ENCODE measurements at places on chromosomes 1 and 21. TPM values are rescaled to one million over a fixed set of nuclear protein-coding genes. Genes with fewer than 3 reads are reported as not detected.

DNA sequence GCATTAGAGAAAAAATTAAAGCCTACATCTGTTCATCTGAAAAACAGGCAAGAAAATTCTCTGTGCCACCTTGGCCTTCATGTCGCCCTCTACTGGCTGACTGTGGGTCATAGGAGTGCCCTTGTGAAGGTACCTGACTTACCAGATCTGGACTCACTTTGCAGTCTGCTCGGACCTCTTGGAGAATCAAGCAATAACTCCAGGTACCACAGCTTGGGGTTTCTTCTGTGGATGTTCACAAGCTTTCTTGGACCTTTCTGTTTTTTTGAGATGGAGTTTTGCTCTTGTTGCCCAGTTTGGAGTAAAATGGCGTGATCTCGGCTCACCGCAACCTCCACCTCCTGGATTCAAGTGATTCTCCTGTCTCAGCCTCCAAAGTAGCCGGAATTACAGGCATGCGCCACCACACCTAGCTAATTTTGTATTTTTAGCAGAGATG is 2.4 kb upstream of the PRAMEF18 start:
- peak; percentile 59 for DNase-seq

DNA sequence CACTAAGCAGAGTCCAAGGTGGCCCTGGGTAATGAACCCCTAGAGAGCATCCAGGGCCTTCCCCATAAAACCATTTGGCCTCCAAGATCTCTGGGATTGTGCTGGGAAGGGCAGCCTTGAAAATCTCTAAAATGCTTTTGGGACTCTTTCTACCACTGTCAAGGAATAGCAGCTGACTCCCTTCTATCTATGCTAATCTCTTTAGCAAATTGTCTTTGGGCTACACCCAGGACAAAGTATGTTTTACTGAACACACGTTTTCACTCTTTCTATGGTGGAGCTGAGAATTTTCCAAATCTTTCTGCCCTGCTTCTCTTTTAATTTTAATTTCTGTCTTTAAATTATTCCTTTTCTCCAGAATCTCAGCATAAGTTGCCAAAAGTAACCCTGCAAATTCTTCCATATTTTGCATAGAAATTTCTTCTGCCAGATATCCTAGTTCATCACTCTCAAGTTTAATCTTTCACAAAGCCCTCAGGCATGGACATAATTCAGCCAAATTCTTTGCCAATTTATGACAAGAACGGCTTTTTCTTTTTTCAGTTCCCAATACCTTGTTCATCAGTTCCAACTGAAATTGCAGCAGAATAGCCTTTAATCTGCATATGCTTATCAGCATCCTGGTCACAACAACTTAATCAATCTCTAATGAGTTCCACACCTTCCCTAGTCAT is 687.0 kb upstream of the ADGRL4 start:
- DNase-seq, result no peak

GRCh38 chr1:91752324-91752723 is 133.6 kb downstream of the TGFBR3 start:
- no peak for DNase-seq

DNA sequence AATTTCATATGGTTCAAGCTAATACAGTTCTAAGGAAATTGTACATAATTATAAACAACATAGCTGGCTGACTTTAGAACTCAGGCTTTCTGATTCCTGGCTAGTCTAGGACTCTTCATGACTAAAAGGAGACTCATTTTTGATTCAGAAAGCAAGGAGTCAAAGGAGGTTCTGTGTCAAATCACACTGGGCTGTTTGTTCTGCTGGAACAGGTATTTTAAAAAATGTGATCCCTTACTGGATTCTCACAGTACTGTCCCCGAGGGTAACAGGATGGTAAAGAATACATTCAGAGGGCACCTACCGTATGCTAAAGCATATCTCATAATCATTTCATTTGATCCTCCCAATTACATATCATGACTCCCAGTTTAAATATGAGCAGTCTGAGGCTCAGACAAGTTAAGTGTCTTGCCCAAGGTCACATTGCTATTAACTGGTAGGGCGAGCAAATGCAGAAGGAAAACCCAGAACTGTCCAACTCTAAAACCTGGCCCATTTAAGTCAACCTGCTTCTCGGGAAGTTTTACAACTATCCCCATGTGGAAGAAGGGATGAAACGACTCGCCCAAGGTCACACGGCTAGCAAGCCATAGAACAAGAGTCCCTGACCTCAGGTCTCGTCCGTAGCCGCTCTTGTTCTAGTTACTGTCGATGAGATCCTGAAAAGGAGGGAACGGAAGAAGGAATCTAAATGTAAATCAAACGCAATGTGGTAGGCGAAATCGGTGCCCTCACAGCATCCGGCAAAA is 675 bp downstream of the MYSM1 start:
- no peak for DNase-seq

GRCh38 chr1:99018313-99018712 is 13.7 kb upstream of the PLPPR5 start:
- DNase-seq, result no peak

DNA sequence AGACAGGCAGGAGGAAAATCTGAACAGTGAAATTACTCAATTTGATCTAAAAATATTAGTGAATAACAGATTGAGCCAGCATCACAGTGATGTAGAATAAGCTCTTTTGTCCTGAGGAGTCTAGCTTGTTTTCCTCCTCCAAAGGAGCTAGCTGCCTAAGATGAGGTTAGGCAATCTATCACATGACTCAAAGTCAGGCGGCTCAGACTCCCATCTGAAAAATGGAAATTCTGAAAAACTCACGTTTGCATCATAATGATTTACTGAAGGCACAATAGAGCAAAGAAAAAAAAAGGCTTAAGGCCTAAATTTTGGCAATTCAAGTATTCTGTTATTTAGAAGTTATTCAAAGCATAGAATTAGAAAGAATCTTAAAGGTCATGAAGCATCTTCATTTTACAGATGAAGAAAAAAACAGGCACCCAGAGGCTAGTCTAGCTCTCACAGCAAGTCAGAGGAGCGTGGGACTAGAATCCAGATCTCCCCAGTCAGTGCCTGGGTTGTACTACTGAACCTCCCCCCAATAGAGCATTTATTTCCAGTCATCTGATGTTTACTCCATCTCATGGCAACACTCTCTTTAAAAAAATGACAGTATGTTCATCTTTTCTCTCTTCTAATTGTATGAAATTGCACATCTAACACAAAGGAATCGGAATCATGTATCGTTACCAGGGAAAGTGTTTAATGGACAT is 62.5 kb upstream of the ATF3 start:
- no peak for DNase-seq

DNA sequence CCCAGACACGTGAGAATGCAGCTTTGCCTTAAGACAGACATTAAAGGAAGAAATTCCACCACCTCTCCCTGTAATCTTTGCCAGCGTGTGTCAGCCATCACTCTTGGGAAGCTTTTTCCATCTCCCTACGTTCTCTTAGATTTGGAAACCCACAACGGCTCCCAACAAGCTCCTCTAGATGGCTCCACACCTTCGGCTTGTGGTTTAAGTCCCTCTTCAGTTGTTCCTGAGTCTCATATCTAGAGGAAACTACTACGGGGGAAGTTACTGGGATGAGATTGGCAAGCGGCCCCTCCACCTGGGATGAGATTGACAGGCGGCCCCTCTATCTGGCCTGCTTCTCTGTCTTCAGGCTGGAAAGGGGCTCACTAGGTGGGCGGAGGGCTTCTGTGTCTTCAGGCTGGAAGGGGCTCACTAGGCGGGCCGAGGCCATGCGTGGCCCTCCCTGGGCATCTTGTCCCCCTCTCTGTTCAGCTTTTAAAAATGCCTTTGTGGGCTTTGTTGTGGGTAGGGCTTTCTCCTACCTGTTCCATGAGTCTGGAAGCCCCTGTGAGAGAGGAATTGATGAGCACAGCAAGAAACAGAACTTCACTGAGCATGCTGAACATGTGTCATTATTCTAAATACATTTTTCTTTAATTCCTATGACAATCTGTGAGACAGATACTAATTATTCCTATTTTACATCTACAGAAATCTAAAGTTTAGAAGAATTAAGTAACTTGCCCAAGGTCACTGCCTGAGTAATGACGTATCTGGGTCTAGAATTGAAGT is 670.5 kb downstream of the KIF26B start:
- DNase-seq, result no peak

DNA sequence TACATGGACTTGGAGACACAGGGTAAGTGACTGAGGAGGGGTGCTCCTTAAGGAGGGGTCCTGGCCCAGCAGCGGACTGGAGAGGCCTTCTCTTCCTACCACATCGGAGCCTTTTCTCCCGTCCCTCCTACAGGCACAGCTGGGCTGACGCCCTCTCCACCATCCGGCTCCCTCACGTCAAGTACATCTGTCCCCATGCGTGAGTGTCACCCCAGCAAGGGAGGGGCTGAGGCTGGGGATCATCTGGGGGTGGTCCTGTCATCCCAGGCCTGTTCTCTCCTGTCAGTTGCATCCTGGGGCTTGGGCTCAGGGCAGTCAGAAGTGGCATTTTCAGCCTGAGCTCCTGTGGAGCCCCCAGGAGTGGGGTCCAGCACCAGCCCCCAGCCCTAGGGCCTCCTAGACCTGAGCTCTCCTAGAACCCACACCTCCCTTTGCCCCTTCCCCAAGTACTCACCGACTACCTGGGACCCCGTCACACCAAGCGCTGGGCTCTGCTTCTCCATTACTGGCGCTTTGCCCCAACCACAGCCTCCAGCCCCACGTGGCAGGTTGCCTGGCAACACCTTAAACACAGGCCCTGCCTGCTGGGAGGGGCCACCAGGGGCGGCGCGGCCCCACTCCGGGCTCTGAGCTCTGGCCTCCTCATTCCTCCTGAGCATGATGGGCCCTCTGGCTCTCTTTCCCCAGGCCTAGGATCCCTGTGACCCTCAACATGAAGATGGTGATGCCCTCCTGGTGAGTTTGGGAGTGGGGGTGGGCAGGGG is 2.3 kb downstream of the LYPLA2 start:
- DNase-seq, result no peak

- no peak for DNase-seq
These were observed 21.5 kb downstream of the SPATA6 start for GRCh38 chr1:48450505-48450904.

DNA sequence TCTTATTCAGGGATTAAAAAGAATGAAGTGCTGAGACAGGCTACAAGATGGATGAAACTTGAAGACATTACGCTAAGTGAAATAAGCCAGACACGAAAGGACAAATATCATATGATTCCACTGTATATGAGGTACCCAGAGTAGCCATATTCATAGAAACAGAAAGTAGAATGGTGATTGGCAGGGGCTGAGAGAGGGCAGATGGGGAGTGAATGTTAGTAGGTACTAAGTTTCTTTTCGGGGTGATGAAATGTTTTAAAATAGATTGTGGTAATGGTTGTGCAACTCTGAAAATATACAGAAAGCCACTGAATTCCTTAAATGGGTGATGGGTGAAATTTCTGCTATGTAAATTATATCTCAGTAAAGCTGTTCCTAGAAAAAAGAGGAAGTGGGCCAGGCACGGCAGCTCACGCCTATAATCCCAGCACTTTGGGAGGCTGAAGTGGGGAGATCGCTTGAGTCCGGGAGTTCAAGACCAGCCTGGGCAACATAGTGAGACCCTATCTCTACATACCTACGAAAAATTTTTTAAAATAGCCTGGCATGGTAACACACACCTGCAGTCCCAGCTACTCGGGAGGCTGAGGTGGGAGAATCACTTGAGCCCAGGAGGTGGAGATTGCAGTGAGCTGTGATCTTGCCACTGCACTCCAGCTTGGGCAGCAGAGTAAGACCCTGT is 15.9 kb downstream of the SLC27A3 start:
- no peak for DNase-seq

DNA sequence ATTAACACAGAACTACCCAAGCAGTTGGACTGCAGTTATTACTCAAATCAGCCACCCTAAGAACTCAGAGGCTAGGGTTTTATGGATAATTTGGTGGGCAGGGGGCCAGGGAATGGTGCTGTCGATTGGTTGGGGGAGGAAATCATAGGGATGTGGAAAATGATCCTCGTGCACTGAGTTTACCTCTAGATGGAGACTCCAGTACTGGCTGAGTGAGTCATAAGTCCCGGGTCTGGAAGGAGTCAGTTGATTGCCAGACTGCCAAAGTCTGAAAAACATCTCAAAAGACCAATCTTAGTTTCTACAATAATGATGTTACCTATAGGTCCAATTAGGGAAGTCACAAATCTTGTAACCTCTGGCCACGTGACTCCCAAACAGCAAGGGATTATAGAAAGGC is 257.5 kb upstream of the PRMT6 start:
- DNase-seq, result no peak

DNA sequence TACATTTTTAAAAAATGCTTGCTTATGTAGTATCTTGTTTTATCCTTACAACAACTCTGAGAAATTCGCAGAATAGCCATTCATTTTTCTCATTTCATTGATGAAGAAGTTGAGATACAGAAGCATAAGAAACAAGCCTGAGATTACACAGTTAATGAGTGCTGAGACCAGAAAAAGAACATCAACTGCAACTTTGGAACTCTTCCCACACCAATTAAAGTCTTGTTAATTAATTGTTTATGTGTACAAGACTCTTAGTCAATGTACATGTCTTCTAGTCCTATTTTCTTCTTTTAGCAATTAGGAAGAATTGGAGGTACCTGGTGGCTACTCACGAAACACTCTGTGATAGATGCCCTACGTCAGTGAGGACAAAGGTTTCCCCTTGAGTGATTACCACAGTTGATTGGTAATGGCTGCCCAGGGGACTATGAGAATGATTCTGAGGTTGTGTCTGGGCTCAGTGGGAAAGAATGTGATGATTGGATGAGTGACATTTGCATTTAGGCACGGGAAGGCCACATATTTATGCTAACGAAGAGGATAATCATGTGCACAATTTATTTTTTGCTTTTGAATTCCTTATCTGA is 187.4 kb upstream of the KCNK2 start:
- no peak for DNase-seq

DNA sequence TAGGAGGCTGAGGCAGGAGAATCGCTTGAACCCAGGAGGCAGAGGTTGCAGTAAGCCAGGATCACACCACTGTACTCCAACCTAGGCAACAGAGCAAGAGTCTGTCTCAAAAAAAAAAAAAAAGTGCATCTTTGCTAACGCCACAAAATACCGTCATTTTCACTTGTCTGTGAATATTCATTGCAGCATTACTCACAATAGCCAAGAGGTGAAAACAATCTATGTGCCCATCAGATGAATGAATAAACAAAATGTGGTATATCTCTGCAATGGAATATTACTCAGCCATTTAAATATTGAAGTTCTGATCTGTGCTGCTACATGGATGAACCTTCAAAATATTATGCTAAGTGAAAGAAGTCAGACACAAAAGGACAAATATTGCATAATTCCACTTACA is 7.9 kb upstream of the TIAM1 start:
- no peak for DNase-seq

SLAMF9 gene
- not detected for total RNA-seq

AMY1B gene
- not detected for total RNA-seq

CDKN2C gene
- total RNA-seq, result 11.3 TPM

Measured in right atrium auricular region (tissue), 2 donors.